ENCODE measurements at places on chromosomes 1 and 21.

DNA sequence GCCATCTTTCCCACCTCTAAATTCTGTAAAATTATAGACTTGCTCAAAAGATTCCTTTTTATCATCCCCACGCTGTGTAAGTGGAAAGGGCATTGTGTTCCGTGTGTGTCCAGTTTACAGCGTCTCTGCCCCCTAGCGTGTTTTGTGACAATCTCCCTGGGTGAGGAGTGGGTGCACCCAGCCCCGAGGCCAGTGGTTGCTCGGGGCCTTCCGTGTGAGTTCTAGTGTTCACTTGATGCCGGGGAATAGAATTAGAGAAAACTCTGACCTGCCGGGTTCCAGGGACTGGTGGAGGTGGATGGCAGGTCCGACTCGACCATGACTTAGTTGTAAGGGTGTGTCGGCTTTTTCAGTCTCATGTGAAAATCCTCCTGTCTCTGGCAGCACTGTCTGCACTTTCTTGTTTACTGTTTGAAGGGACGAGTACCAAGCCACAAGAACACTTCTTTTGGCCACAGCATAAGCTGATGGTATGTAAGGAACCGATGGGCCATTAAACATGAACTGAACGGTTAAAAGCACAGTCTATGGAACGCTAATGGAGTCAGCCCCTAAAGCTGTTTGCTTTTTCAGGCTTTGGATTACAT lies 61.9 kb downstream of the POFUT2 start:
- no peak for DNase-seq

- no peak for DNase-seq
Measured at GRCh38 chr1:116420417-116421200, 47.6 kb downstream of the ATP1A1 start.

GRCh38 chr1:2446394-2446793 lies 29.7 kb upstream of the PLCH2 start:
- DNase-seq: no peak

DNA sequence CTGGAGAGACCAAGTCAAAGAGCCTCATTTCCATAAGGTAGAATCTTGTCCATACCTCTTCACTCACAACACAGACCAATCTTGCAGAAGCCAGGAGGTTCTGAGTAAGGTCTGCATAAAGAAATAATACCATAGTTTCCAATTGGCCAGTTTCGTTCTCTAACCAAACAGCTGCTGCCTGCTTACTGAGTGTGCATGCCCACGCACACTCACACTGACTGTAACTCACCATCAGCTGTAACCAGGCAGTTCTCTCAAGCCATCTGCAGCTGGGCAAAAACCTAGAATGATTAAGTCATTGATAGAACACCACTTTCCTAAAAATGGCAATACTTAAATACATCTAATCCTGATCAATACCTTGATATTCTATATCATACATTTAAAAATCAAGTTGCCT lies 106.6 kb upstream of the VAV3 start:
- no peak for DNase-seq

DNA sequence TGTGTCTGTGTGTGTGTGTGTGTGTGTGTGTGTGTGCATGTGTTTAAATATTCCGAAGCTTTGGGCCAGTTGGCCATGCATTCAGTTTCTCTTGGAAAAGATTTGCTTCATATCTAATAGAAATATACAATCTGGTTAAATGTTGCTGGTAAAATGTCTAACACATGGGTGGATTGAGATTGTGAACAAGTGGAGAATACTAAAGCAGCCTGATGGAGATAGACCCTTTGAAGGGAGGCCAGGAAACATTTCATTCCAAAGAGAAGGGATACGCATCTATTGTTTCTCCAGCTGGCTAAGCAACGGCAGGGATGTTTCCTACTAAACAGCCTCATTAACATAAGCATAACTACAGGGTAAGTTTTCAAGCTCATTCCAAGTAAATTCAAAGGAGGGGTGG lies 257.5 kb upstream of the PTBP2 start:
- DNase-seq: no peak

DNA sequence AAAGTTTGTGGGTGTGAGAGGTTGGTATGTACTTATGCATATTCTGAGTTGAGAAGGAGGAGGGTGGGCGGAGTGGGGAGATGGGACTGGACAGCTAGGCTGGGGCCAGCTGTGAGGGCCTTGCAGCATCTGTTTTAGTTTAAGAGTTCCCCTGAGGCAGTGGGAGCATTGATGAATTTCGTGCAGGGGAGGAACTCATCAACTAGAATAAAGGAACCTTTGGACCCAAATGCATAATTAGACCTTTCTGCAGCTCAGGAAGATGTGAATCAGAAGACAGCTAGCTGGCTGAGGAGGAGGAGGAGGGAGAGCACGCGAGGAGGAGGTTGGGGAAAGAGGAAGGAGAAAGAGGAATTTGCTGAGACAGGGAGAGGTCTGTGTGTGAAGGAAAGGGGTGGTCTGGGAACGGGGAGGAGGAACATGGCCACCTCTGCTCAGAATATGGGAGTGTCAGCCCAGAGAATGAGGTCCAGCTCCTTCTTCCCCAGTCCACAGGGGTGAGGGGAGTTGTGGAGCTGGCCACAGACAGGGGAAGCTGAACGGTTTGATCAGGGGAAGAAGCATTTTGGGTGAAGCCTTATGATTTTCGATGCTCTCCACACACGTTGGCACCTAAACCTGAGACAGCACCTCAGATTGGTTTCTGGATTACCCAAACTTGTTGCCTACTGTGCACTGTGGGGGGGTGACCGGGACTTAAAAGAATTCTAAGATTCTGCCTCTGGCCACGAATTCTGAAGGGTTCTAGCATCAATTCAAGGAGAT lies 27.7 kb downstream of the MYOG start:
- DNase-seq: no peak

- DNase-seq: no peak
Measured at GRCh38 chr21:40563900-40564299, 283.1 kb downstream of the DSCAM start.

DNA sequence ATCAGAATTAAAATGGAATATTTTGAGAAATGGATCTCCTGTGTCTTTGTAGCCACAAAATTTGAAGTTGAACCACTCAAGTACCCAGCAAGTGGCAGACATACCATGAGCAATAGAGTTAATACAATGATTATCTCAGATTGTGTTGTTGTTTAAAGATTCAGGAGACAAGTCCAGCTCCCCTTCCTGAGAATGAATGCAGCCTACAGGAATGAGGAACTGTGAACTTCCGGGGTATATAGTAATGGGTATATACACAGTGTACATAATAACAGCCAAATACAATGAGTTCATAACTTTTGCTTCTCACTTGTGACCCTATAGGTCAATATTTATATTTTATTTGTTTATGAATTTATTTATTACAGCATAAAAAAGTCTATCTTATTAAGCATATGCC lies 445.0 kb downstream of the SETD4 start:
- no peak for DNase-seq

DNA sequence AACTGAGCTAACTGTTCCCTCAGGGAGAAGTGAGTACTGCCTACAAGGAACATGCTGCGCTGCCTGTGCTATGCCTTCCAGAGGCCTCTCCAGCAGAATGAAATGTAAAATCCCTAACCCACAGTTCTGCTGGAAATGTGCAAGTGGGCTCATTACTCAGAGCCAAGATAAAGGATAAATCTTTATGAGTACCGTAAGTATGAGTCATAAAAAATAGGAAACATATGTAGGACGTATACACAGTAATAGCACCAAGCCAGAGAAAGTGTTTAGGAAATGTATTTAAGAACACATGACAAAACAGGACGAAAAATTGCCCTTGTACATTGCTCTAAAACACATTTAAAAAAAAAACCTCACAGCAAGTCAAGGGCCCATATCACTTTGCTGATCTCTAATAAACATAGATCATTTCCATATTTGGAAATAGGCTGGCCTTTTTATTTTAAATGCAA lies 104.6 kb downstream of the TGFBR3 start:
- DNase-seq: no peak

GRCh38 chr21:17387030-17387617 lies 125.7 kb upstream of the CXADR start:
- DNase-seq: peak; percentile 29

DNA sequence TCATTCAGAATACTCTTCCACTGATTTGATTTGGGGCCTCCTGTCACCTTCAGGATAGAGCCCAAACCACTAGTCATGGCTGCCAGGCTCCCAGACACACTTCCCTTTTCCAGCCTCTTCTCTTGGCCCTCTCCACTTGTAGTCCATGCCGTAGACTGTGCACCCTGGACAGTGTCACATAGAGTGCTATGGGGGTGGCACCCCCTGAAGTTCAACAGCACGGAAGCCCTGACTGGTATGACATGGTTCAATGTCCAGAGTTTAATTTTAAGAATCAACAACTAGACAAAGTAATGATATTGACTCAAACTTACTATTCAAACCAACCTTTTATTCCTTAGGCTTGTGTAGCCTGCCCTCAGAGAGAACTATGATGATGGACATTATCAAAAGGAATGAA lies 22.3 kb downstream of the FMO2 start:
- DNase-seq: no peak

- DNase-seq: no peak
Measured at GRCh38 chr1:29975036-29975694, 738.8 kb downstream of the PTPRU start.

- DNase-seq: no peak
Measured at GRCh38 chr1:20344738-20345137, 54.1 kb downstream of the VWA5B1 start.

DNA sequence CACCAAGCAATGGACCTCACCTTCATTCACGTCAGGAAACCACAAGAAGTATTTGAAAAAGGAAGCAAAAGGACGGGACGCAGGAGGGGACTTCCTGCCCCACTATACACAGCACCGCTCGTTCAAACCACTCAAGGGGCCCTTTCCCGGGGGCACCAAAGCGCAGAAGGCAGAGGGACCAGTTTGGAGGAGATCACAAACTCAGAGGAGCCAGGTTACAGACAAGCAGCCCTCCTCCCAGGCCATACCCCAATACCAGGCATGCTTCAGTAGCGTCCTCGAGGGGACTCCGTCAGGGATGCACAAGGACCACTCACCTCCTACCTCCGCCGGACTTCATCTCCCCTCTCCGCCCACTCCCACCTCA lies 685 bp downstream of the CRTC2 start:
- no peak for DNase-seq
